ENCODE measurements at places on chromosomes 7 and 10. TPM values are rescaled to one million over a fixed set of nuclear protein-coding genes. Genes with fewer than 3 reads are reported as not detected.

DNA sequence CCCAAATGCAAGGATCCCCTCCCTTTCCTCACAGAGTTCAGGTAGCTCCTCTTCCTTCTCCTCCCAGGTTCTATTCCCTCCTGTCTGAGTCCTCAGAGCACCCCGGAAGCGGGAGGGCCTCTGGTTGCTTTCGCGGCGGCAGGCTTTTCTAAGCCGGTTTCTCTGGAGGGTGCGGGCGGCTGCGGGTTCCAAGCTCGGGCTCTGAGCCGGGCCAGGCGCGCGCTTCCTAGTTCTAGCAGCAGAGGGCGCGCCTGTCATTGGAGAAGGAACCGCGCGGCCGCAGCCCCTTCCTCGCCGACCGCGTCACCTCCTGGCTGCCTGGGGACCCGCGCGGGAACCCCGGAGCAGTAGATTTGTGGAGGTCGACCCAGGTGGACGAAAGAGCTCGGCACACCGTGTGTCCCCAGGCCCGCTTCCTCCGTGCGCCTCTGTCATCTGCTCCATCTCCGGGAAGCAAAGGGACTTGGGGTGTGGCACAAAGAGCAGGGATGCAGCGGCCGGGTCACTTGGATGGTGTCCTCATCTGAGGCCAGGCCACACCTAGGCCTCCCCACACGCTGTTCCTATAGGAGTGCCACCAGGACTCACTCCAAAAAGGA is 389.0 kb upstream of the PODXL start:
- DNase-seq = peak; percentile 44

DNA sequence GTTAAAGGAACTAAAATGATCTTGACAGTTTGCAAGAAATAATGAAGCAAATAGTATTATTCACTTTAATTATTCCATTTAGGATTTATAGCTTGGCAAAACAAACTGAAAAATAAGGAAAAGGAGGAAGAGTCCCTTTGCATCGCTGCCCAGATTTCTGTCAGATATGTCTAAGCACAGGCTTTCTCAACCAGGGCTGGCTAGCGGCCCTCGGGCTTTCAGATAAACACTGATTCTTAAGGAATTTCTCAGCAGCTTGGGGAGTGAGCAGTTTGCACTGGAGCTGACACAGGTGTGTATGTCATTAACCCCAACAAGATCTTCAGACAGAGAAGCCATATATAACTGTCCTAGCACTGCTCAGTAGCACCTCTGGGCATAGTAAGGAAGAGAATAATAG is 47.9 kb upstream of the SEMA3D start:
- no peak for DNase-seq

GRCh38 chr7:6653071-6654003 is 16.2 kb downstream of the ZNF316 start:
- DNase-seq = no peak

DNA sequence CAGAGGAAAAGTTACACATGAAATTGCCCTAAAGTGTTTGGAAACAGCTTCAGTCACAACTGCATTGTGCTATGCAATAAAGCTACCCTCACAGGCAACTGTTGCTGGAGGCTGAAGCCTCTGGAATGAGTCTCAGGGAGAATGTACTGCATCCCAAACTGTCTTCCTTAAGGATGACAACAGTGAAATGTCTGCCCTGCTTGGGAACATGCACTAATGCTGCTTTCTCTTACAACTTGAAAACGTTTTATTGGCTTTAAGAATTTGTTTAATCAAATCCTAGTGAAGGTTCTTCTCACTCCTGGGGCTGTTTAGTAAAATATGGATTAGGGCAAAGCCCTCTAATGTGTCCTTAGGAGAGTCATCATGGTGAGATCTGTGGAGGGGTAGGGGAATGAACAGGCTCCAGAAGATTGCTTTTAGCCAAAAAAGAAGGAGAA is 215.4 kb downstream of the TWIST1 start:
- DNase-seq = no peak

DNA sequence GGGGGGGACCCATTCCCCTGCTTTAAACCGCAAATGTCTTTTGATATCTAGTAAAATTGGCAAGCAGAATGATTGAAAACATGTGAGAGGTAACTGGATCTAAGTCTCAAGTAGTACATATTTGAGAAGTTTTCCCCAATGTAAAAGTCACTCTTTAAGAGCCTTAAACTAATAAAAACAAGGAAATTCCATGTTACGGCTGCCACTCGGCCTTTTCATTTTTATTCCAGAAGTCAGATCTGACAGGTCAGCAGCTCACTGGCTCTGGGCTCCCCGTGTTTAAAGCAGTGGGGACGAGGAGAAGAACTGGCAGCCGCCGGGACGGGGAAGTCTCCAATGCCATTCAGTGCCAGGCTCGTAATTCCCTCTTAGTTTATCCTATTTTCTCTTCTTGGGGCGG is 80.7 kb downstream of the CUX1 start:
- DNase-seq = no peak

- no peak for DNase-seq
These were observed 50.4 kb downstream of the VKORC1L1 start for GRCh38 chr7:65923316-65923715.

DNA sequence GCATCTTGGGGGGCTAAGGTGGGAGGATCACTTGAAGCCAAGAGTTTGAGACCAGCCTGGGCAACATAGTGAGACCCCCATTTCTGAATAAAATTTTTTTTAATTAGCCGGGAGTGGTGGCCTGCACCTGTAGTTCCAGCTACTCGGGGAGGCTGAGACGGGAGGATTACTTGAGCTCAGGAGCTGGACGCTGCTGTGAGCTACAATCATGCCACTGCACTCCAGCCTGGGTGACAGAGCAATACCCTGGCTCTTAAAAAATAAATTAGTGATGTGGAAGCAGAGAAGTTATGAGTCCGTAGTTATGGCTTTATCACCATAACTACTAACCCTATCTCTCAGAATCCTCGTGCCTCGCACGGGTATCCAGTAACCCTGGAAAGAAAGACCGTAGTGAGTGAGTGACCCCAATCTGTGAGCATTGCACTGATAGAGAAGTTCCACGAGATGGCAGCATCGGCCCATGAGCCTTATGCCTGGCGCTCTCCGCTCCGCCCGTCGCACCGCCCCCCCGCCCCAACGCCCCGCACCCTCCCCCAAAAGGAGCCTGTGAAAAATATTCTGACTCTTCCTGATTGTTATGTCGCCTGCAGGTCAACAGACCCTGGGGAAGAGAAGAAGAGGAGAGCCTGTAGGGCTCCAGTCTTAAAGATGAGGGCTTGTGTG is 4.9 kb upstream of the SLC29A3 start:
- peak; percentile 35 for DNase-seq

- no peak for DNase-seq
These were observed 5.9 kb upstream of the MAGI2 start for GRCh38 chr7:79459381-79459780.

DNA sequence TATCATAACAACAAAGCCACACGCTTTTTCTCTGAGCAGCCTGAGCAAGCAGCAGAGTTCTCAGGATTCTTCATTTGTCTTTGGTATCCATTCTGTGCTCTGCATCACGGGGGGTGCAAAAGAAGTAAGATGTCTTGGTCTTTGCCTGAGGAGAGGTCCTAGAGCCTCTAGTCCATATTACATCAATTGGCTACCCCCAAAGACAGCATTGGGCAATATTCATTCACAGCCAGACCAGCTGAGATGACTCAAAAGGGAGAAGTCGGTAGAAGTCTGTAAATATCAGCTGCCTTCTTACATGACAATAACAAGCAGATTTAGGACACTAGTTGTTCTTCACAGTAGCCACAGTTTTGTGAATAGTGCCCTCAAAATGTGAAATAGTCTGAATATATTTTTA is 66.6 kb downstream of the FZD1 start:
- no peak for DNase-seq

GRCh38 chr10:71292624-71293445 is 26.2 kb upstream of the SLC29A3 start:
- no peak for DNase-seq

DNA sequence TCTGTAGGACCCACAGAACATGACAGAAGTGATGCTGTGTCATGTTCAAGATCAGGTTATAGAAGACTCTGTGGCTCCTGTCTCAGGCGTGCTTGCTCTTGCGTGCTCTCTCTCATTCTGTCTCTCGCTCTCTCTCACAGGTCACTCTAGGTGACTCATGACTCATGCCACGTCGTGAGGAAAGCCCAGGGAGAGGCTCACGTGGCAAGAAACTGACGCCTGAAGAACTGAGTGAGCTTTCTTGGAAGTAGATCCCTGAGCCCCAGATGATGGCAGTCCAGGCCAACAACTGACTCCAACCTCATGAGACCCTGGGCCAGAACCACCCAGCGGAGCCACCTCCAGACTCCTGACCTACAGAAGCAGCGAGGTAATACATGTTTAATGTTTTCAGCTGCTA is 103.3 kb downstream of the DNMBP start:
- DNase-seq = peak; percentile 96

DNA sequence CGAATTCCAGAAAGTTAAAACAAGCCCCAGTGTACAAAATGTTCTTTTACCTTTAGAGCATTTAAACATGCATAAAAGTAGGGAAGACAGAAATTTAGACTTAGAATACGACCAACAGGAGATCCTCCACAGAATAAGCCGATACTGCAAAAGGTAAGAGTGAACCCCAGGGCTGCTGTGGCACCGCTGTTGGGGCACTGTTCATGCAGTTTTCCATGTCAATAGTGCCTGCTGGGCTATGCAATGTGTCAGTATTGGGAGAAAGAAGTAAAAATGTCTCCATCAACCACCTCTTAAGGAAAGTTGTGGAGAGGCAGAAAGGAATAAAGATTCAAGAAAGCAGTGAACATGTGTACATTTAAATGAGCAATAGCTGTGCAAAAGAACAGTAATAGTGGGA is 326.5 kb upstream of the SEMA3C start:
- no peak for DNase-seq

- DNase-seq = no peak
These were observed 51.5 kb downstream of the ZNRF2 start for GRCh38 chr7:30335763-30336487.

GRCh38 chr7:70630818-70631457 is 501.0 kb upstream of the GALNT17 start:
- no peak for DNase-seq

- no peak for DNase-seq
These were observed 1239.6 kb upstream of the SORCS1 start for GRCh38 chr10:108404155-108404554.

- peak; percentile 66 for DNase-seq
These were observed 364 bp downstream of the ZNF518A start for GRCh38 chr10:96130326-96130995.

GRCh38 chr7:129626896-129627295 is 15.4 kb downstream of the NRF1 start:
- no peak for DNase-seq

DNA sequence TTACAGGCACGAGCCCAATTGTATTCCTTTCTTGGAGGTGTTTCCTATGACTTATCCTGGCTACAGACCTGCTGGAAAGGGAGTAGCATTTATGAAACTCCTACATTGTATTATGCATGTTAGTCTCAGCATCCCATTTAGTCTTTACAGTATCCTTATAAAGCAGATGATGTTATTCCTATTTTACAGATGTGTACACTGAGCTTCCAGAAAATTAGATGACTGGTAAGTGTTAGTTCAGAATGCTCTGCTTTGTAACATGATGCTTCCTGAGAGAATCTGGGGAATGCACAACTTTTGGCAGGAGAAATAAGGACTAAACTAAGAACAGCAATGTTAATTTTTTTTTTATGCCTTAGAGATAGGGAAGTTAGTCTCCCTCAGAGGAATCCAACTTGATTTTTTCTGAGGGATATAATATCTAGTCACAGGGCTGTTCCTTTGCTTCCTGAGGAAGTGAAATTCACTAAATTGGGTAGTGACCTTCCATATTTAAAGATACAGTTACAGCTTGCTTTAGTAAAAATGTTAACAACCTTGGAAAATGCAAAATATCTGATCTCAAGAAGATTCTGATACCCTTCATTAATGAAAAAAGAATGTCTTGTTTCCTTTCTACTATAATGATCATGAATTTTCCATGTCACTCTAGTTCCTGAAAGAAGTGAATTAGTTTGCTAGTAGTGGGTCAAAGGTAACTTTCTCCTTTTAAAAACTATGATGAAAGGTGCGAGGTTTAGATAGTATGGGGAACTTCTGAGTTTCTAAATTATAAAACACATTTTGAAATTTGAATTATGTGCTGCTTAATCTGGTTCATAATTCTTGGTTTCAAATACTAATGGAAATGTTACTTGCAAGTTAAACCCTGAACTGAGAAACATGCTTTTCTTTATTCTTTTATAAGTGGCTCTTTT is 194.0 kb upstream of the PRPS1L1 start:
- no peak for DNase-seq

DNA sequence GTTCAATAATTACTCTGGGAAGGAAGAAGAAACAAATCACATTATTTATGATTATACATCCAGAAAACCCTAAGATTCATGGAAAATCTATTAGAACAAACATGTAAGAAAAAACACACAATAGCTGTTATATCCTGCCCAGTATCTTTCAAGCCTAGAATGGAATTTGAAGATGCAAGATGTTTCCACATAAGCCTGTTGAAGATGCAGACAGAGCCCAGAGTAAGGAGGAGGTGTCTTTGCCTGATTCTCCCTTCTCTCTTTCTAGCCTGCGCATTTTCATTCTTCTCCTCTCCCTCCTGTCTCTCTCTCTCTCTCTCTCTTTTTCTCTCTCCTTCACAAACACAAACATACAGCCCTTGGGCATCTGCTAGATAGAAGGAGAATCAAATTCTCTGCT is 170.1 kb upstream of the INHBA start:
- no peak for DNase-seq

DNA sequence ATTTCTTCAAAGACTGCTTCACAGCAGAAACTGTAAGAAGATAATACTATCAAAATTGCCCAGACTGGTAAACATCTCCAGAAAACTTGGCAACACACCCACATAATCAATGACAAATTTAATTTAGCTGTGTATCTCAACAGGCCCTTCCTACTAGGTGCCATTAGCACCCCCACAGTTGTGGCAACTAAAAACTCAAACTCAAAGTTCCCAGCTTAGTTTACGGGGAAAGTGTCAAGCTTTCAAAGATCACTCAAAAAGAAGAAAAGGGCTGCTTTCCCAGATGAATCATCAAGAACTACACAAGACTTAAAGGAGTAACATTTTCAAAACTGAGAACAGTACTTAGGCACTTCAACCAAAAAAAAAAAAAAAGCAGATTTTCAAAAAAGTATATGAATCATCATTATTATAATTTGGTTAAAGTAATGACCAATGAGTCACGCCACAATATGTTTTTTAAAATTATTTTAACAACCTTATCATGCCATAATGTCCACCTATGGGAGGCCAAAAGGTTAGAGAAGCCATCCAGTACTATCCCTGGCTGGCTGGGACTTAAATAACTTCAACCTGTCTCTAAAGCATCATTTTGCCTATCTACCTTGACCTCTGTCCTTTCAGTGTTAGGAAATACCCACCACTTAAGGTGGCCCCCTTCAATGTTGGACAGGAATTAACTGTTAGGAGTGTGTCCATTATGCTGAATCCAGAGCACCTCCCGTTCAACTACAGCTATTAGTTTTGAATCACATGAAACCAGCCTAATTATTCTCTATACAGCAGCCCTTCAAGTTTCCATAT is 90.8 kb downstream of the ZFAND4 start:
- DNase-seq = no peak

The DGKI gene
- total RNA-seq = 1.4 TPM

The FRMD4A gene
- 8.9 TPM for total RNA-seq

The UCN3 gene
- not detected for total RNA-seq

The TEX47 gene
- not detected for total RNA-seq

The TMEM26 gene
- total RNA-seq = not detected

The UCMA gene
- not detected for total RNA-seq

The MRLN gene
- not detected for total RNA-seq

Measured in MCF 10A (cell line).